NCI-H510A (cell line): ENCODE measurements at places on chromosomes 12 and 14.
A peak's percentile ranks its signal among the peaks of the same experiment; 100 is the strongest.

DNA sequence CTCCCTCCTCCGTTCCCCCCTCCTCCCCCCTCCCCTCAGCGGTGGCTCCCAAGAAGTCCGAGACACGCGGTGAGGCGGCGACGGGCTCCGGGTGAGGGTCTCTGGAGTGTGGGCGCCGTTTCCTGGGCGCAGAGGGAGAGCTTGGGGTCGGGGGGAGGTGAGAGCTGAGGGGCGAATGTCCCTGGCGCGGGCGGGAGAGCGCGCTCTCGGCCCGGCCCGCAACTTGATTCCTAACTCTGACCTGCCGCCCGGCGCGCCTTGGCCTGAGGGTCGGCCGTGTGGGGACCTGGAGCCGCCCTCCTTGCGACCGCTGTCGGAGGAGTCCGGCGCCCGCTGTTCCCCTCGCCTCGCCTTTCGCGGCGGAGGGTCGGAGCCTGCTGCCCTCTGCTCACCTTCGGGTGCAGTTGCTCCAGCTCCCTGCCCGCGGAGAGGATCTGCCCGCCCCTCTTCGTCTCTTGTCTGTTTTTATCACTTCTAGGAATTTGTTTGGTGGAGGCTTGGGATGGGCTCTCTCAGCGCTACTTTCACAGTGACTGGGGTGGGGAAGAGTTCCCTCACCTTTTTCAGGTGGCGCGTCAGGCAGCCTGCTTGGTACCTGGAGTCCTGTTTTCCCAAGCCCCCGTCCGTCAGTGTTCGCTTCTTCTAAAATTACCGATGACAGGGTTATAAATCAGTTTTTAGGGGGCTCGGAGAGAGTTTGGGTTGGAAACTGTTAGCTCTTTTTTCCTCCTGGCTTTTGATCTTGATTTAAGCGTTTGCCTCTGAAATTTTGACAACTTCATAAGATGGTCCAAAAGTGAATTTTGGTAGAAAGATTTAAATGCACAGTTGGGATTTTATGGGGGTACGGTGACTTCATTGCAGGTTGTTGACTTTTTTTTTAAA is 495 bp downstream of the ADIPOR2 start:
- DNase-seq = no peak

- no peak for DNase-seq
These were observed 2.3 kb downstream of the OR6J1 start for GRCh38 chr14:22641846-22642245.

DNA sequence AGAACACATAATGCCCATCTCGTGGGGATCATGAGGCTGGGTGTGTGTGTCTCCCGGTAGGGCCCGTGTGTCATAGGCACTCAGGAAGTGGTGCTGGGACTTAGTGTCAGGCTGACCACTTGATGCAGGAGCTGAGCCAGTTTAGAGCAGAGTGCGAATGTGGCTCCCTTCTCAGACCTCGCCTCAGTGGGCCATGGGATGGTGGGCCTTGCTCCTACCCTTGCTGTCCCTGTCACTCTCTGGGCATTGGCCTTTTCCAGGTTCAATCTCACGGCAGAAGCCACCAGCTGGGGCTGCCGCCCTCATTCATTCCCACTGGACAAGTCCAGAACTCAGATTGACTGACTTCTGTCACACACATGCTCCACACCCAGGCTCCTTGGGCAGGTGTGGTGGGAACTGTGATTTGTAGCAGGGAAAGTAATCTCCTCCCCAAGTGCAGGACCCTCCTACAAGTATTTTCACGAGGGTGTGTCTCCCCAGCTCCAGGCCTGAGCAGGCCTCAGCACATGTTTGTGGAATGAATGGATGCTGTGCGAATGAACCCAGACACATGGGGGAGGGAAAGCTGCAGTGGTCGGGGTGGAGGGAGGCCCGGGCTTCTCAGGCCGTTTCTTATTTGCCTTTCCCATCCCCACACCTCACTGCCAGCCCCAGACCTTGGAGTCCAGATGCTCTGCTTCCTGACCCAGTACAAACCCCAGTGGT is 54.9 kb downstream of the BEGAIN start:
- DNase-seq = no peak

DNA sequence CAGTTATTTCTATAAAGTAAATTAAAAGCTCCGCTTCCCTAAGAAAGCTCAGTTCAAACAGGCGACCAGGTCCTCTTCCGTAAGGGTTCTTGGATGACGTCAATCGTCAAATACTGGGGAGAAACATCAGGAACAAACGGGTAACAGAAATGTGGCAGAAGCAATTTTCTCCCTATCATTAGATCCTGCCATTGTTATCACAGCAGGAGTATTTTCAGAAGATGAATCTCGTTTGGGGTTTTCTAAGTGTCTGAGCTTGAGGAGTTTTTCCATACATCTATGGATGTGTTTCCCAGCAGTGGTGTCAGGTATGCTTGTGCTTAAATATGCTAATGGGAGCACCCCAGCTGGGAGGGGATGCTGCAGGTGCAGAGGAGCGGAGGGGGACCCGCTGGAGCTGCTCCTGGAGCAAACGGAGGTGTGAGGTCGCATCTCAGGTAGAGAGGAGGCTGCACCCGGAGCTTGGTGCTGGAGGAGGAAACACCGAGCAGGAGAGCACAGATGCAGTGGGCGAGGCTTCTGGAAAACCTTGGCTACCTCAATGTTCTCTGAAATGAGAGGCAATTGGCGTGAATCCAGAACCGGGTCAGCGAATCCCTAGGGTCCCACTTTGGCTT is 795.5 kb downstream of the AACS start:
- no peak for DNase-seq

DNA sequence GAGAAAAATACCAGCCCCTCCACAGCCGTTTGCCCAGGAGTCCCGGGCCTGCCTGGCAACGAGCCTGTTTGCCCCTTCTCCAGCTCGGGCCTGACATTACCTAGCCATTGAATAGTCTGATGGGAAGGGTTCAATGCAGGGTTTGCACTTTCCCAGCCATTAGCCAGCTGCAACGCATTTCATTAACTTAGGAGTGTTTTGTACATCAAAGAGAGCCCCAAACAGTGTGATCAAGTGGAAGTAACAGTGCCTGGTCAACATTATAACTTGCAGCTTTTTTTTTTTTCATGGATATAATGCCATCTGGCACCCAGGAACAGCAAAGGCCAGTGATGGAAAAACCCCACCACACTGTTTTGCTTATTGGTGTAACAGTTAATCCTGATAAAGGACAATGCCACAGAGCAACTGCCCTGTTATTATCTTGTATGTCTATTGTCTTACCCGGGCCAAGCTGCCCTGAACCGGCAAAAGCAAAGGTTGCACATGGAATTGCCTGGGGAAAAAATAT is 38.0 kb downstream of the BTG1 start:
- peak; percentile 36 for DNase-seq

- no peak for DNase-seq
These were observed 12.1 kb upstream of the FLVCR2 start for GRCh38 chr14:75566321-75566720.

DNA sequence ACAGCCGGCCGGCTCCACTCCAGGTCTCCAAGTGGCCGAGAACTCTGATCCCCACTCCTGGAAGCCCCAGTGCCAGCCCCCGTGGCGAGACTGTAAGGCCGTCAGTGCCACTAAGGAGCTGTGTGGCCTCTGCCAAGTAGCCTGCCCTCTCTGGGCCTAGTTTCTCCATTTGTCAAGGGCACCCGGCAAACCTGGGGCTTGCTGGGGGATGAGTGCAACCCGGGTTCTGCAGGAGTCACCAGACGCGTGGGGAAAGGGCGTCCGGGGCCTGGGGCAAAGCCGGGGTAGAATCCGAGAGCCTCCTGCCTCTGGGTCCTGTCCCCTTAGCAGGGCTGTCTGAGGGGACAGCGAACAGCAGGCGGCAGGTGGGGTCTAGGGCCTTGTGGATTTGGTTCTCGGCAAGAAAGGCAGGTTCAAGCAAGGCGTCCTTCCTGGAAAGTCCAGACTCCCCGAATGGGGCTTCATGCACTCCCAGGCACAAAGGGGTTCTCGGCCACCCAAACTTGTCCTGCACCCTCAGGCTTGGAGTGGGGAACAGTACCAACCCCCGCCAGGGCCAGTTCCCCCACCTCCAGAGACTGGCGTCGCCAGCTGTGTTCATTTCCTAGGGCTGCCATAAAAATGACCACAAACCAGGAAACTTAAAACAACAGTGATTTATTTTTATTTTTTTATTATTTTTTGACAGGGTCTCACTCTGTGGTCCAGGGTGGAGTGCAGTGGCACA is 56.0 kb downstream of the NCOR2 start:
- DNase-seq = no peak

DNA sequence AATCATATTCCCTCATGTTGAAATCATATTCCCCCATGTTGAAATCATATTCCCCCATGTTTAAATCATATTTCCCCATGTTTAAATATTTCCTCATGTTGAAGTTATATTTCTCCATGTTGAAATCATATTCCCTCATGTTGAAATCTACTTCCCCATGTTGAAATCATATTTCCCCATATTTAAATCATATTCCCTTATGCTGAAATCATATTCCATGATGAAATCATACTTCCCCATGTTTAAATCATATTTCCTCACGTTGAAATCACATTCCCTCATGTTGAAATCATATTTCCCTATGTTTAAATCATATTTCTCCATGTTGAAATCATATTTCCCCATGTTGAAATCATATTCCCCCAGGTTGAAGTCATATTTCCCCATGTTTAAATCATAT is 34.6 kb upstream of the ADGRD1 start:
- DNase-seq = no peak

GRCh38 chr12:68585966-68586365 is 24.7 kb upstream of the RAP1B start:
- DNase-seq = no peak

GRCh38 chr12:66541426-66541825 is 137.4 kb downstream of the GRIP1 start:
- no peak for DNase-seq

DNA sequence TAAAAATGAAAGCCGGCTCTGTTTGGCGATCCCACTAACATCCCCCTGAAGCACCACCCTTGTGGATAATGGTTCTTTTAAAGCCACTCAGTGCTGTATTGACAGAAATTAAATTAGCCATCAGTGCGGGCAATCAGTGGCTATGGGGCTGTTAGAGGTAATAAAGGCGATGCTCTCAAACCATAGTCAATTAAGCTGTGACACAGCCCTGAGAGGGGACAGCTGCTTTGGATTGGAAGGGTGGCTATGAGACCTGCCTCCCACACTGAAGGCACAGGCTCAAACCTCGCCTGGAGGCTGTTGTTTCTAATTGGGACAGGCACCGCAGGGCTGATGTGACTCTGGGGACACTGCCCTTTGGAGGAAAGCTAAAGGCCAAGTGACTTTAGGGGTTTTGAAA is 562.2 kb downstream of the VRK1 start:
- no peak for DNase-seq

- no peak for DNase-seq
These were observed 76.2 kb downstream of the ARL6IP4 start for GRCh38 chr12:123056709-123057108.

GRCh38 chr12:132158677-132159554 is 14.7 kb downstream of the NOC4L start:
- no peak for DNase-seq

GRCh38 chr12:12786351-12786705 is 869 bp downstream of the APOLD1 start:
- no peak for DNase-seq

GRCh38 chr14:59159169-59159568 is 29.3 kb upstream of the DAAM1 start:
- no peak for DNase-seq

DNA sequence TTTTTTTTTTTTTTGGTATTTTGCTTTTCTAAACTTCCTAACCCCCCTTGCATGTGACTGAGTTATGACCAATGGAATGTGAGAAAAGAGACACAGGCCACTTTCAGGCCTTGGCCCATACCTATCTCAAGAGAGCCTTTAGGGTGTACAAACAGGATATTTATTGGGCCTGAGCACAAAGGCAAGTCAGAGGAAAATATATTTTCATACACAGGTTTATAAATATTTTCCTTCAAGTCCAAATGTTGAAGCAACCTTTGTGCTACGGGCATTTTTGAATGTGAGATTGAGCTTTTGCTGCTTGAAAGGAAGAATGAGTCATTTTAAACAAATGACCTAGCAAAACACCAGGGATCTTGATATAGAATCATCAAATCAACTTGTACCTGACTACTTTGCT is 228.6 kb upstream of the E2F7 start:
- no peak for DNase-seq

GRCh38 chr14:91245029-91245428 is 525 bp upstream of the GPR68 start:
- no peak for DNase-seq

DNA sequence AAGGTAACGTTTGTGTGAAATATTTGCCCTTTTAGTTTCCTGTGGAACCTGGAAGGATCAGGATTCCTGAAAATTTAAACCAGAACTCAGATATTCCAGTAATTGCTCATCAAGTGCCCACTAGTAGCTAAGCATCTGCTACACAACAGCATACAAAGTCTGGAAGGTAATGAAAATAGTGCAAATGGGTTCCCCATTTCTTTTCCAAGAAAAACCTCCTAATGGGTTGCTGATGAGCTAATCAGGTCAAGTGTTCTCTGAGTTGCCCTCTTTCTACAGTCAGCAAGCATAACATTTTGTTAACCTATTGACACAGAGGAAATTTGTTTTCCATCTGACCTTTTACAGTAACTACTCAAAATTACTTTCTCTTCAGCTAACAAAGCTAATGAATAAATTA is 83.6 kb upstream of the PMCH start:
- DNase-seq = no peak

GRCh38 chr12:25365340-25365730 is 114.6 kb upstream of the KRAS start:
- no peak for DNase-seq

GRCh38 chr14:62076825-62077605 is 314.8 kb downstream of the SNAPC1 start:
- no peak for DNase-seq

DNA sequence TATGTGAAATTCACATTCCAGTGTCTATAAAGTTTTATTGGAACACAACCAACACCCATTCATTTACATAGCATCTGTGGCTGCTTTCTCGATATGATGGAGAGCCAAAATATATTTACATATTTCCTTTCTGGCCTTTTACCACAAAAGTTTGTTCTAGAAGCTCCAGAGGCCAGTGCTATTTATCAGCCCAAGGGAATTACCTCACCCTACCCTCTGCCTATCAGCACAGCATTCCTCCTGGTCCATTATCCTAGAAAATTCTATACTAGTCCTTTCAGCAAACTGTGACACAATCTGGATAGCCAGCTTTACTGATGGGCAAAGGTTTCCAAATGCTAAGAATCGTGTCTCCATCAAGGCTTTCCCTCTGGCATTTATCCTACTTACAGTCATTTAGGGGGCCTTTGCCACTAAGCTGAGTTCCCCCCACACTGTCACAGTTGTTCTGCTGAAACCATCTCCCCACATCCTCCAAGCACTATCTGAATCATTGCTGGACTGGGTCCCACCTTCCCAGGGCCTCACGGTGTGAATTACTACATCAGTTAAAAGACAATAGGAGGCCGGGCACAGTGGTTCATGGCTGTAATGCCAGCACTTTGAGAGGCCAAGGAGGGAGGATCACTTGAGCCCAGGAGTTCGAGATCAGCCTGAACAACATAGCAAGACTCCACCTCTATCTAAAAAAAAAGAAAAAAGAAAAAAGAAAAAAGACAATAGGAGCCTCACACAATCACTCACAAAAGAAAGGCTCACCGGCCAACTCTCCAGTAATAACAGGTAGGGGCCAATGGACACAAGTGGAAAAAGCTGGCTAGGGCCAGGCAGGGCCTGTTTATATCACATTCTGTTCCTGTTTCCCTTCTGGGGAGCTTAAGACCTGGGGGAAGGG is 12.1 kb downstream of the SYNE3 start:
- DNase-seq = no peak

GRCh38 chr12:127500512-127501035 is 766.4 kb upstream of the TMEM132C start:
- no peak for DNase-seq

GRCh38 chr12:49811136-49811535 is 17.1 kb downstream of the NCKAP5L start:
- DNase-seq = no peak

- DNase-seq = no peak
These were observed 742.8 kb upstream of the TBX3 start for GRCh38 chr12:115426732-115427131.
